Natural killer cell treated with Interleukin-12 subunit alpha and Interleukin-12 subunit beta and Interleukin-15 and Interleukin-18, amount 100 ng/mL, for 72 hours (primary cell): ENCODE measurements at places on chromosomes 11 and 22. TPM values are rescaled to one million over a fixed set of nuclear protein-coding genes. Genes with fewer than 3 reads are reported as not detected.

Gene CYB5R2
- total RNA-seq = 0.73 TPM

Gene BATF2
- total RNA-seq = not detected

Gene MGAT3
- total RNA-seq = 2.6 TPM

DNA sequence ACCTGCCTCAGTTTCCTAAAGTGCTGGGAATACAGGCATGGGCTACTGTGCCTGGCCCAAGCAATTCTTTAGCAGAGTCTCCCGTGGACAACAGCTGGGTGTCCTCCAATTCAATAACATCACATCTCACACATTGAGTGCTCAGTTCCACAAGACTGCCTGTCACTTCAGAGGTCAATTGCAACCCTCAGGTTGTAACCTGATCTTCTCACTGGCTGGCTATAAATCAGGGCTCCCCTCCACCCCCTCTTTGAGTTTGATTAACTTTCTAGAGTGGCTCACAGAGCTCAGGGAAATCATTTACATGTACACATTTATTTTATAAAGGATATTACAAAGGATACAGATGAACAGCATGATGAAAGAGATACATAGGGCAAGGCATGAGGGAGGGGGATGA is 68.1 kb downstream of the MCHR1 start:
- no peaks in the 10 kb centered on the region for H3K27me3 ChIP-seq
- H3K4me1 ChIP-seq = no peaks in the 10 kb centered on the region
- H3K36me3 ChIP-seq = no peaks in the 10 kb centered on the region
- H3K27ac ChIP-seq = no peak overlapping the region
- no peak for DNase-seq

- no peak for DNase-seq
- H3K27me3 ChIP-seq = peaks cover 13% of the 10 kb centered on the region
- no peaks in the 10 kb centered on the region for H3K4me1 ChIP-seq
- H3K27ac ChIP-seq = no peak overlapping the region
Measured at GRCh38 chr22:24693379-24693778, 81.1 kb downstream of the PIWIL3 start.

- H3K4me3 ChIP-seq = peak overlapping the region; percentile 71
- peak overlapping the region; percentile 43 for H3K27ac ChIP-seq
- H3K27me3 ChIP-seq = peaks cover 4% of the 10 kb centered on the region
- peaks cover 4% of the 10 kb centered on the region for H3K36me3 ChIP-seq
Measured at GRCh38 chr11:1750840-1751530, 590 bp upstream of the IFITM10 start.

DNA sequence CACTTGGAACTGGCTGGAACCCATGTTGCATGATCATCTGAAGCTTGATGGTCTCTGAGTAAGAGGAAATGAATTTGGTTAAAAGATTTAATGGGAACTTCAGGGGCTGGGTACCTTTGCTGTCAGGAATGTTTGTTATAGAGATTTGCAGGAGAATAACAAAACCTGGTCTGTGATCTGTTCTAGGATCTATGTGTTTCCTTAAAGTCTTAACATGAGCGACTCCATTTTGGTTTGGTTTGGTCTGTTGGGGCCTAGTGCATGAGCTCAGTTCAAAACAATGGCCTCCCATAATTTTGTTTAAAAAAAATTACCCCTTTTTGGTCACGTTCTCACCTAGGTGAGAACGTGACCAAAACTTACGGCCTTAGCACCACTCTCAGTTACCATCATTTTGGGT is 28.1 kb downstream of the TSKU start:
- H3K27me3 ChIP-seq = peaks cover 16% of the 10 kb centered on the region
- peaks cover 12% of the 10 kb centered on the region for H3K36me3 ChIP-seq
- H3K27ac ChIP-seq = no peak overlapping the region
- H3K4me1 ChIP-seq = peaks cover 6% of the 10 kb centered on the region
- no peak overlapping the region for H3K4me3 ChIP-seq
- no peak for DNase-seq

DNA sequence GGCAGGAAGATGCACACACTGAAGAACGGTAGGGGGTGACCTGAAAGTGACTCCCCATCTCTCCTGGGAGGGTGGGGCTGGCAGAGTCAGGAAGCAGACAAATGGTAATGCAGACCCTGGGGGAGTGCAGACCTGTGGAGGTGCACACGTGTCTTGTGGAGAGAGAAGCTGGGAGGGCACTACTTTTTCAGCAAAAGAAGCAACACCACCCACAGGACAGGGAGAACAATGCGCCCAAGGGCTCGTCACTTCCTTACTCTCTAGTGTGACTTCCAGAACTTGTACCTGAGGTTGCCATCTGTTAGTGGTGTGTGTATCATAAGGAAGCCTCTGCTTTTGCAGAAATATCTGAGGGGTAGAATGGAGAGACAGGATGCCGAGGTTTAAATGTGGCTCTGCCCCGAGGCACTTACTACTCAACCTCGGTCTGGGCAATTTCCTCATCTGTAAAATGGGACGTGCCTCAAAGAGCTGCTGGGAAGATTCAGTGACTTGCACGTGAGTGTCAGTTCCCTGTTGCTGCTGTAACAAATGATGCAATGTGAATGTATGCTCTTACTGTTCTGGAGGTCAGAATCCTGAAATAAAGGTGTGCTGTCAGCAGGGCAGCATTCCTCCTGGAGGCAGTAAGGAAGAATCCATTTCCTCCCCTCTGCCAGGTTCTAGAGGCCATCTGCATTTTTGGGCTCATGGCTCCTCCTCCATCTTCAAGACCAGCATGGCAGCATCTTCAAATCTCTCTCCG is 323.4 kb downstream of the SHANK2 start:
- H3K36me3 ChIP-seq = no peaks in the 10 kb centered on the region
- H3K27ac ChIP-seq = no peak overlapping the region
- H3K4me1 ChIP-seq = no peaks in the 10 kb centered on the region
- peaks cover 12% of the 10 kb centered on the region for H3K27me3 ChIP-seq
- no peak overlapping the region for H3K4me3 ChIP-seq
- no peak for DNase-seq

DNA sequence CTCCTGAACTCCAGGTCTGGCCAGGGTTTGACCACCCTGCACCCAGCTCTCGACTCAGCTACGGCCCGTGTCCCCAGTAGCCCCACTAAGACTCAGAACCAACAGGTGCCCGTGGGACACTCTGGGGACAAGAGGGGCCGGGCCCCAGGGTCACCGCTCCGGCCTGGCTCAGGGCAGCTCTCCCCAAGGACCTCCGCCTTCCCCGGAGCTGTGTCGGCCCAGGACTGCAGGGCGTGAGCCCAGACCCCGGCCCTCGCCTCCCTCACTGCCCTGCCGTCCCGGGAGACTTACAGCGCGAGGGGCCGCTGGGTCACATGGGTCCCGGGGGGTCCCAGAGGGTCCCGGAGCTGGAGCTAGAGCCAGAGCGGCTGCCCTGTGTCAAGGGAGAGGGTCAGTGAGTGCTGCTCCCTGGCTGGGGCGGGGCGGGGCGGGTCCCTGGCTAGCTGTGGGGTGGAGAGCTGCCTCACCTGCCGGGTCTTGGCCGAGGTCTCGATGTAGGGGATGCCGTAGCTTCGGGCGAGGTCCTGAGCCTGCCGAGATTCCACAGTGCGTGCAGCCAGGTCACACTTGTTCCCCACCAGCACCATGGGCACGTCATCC is 2.3 kb downstream of the HRAS start:
- H3K4me3 ChIP-seq = no peak overlapping the region
- no peaks in the 10 kb centered on the region for H3K27me3 ChIP-seq
- DNase-seq = no peak
- H3K4me1 ChIP-seq = peaks cover 10% of the 10 kb centered on the region
- H3K27ac ChIP-seq = no peak overlapping the region

DNA sequence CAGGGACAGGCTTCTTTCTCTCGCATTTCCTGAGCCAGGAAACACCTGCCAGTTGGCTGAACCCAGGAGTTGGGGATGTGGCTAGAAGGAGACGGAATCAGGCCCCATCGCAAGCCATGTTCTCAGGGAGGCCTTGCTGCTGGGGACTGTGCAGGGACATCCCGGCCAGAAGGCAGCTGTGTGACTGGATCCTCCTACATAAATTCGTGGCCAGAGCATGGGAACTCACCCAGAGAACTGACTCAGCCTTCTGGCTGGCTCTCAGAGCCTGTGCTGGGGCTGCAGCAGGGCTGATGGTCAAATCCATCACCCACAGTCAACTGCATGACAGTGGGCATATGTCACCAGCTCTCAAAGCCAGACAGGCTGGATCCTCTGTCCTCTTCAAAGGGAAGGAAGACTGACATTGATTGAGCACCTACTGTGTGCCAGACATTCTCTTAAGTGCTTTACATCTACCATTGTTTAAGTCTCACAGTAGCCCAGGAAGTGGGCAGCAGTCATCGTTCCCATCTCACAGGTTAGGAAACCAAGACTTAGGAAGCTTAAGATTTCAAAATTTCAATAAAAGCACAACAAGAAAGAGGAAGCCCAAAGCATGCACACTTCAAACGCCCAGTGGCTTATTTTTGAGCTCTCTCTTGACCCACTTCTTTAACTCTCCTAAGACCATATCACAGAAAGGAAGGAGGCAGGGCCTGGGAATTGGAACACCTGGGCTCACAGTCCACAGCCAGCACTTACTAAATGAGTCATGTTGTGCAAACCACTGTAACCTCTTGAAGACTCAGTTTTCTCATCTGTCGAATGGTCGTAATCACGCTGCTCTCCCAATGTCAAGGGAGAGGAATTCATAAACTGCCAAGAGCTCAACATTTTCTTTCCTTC is 30.9 kb upstream of the CACNG2 start:
- no peaks in the 10 kb centered on the region for H3K4me1 ChIP-seq
- H3K4me3 ChIP-seq = no peak overlapping the region
- peaks cover 37% of the 10 kb centered on the region for H3K27me3 ChIP-seq
- H3K36me3 ChIP-seq = no peaks in the 10 kb centered on the region
